ENCODE measurements at places on chromosomes 7 and 10. TPM values are rescaled to one million over a fixed set of nuclear protein-coding genes. Genes with fewer than 3 reads are reported as not detected.

GRCh38 chr7:30453921-30454320 lies 24.7 kb downstream of the NOD1 start:
- ATAC-seq, result no peak

Gene ABCB4
- 0.20 TPM for total RNA-seq

Gene NUDT13
- total RNA-seq, result 1.0 TPM

Gene CUEDC2
- total RNA-seq, result 23.7 TPM

GRCh38 chr7:78703391-78703790 lies 750.1 kb downstream of the MAGI2 start:
- no peak for ATAC-seq
